ENCODE measurements at places on chromosomes 3 and 15.

DNA sequence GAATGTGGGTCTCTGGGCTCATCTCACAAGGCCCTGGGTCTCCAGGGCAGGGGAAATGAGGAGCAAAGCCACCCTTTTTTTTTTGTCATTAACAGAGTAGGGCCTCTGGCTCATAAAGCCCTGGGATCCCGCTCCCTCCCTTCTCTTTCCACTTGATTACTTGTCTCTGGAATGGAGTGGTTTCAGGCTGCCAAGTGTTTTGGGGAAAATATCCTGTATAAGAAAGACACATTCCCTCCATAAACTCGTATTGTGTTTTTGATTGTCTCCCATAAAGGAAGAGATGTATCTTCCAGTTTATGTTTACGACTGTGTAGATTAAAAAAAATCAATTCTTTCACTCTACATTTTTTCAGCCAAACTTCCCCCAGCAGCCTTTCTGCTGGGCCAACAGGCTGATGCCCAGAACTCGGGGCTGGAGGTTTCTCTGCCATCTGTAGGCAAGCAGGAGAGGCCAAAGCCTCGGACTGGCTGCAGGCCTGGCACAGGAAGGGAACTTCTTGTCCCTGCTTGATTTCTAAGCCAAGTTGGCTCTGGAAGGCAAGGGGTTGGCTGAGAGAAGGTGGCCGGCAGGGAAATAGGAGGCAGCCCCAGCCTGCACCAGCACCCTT lies 49.4 kb upstream of the INSYN1 start:
- no peak for DNase-seq
- H3K27me3 ChIP-seq, result no peaks in the 10 kb centered on the region
- H3K27ac ChIP-seq, result no peak overlapping the region
- H3K4me3 ChIP-seq, result no peak overlapping the region

DNA sequence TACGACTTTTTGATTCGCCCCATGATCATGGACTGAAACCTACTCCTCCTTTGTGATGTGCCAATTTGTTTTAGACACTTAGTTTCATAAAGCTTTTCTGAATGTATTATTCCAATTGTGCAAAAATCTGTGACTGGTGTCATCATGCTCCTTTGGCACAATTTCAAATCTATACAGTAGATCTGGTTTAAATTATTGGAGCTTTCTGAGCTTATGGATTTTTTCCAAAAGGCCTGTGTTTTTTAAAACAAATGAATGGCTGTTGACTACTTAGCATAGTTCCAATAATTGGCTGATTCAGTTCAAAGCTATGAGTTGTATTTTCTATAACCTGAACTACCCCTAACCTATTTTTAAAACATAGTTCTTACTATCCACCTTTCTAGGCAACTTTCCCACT lies 282.7 kb downstream of the CNTN3 start:
- no peak overlapping the region for H3K4me3 ChIP-seq
- no peaks in the 10 kb centered on the region for H3K4me1 ChIP-seq
- no peaks in the 10 kb centered on the region for H3K27me3 ChIP-seq
- H3K27ac ChIP-seq, result no peak overlapping the region

DNA sequence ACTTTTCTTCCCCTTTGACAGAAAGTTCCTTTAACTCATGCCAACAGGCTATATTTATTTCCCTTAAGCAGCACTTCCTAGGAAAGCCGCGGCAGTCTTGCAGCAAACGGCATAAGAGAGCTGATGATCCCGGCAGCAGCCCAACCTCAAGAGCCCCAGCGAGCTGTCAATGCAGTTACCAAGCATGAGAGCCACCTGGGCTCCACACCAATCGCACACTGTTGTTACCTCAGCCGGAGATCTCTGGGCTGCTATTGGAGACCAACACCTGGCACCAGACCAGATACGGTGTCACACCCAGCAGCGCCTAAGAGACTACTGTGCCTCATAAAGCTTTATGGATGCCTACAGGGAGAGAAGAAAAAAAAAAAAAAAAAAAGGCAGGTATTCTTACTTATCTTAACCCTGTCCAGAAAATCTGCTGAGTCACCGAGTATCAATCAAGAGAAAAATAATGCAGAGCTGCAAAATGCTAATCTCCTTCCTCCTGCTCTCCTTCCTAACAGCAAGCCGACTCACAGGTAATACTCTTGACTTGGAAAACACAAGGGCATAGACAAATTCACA lies 11.7 kb downstream of the ABCC5 start:
- H3K27ac ChIP-seq, result no peak overlapping the region
- no peaks in the 10 kb centered on the region for H3K36me3 ChIP-seq
- peak; percentile 11 for DNase-seq
- H3K27me3 ChIP-seq, result no peaks in the 10 kb centered on the region
- peaks cover 5% of the 10 kb centered on the region for H3K4me1 ChIP-seq

GRCh38 chr3:11212784-11213183 lies 58.5 kb downstream of the HRH1 start:
- H3K27ac ChIP-seq, result no peak overlapping the region
- H3K4me1 ChIP-seq, result no peaks in the 10 kb centered on the region
- H3K27me3 ChIP-seq, result peaks cover 2% of the 10 kb centered on the region
- H3K36me3 ChIP-seq, result no peaks in the 10 kb centered on the region

- no peak for DNase-seq
- H3K36me3 ChIP-seq, result no peaks in the 10 kb centered on the region
- H3K27me3 ChIP-seq, result no peaks in the 10 kb centered on the region
- no peak overlapping the region for H3K4me3 ChIP-seq
- no peaks in the 10 kb centered on the region for H3K4me1 ChIP-seq
- no peak overlapping the region for H3K27ac ChIP-seq
Measured at GRCh38 chr3:18121020-18121419, 304.1 kb downstream of the SATB1 start.

DNA sequence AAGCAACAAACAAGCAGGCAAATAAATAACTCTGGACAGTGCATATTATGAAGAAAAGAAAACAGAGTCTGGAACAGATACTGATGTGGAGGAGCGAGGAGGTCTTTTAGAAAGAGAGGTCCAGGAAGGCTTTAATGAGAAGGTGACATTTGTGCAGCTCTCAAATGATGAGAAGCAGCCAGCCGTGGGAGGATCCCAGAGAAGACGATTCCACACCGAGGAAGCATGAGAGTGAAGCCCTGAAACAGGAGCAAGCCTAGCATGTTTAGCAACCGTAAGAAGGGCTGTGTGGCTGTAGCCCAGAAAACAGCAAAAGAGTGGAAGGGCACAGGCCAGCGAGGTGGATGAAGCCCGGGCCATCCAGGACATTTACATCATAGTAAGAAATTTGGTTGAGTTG lies 93.1 kb downstream of the RAD18 start:
- H3K4me3 ChIP-seq, result no peak overlapping the region
- no peak overlapping the region for H3K27ac ChIP-seq
- H3K27me3 ChIP-seq, result no peaks in the 10 kb centered on the region
- H3K36me3 ChIP-seq, result no peaks in the 10 kb centered on the region

DNA sequence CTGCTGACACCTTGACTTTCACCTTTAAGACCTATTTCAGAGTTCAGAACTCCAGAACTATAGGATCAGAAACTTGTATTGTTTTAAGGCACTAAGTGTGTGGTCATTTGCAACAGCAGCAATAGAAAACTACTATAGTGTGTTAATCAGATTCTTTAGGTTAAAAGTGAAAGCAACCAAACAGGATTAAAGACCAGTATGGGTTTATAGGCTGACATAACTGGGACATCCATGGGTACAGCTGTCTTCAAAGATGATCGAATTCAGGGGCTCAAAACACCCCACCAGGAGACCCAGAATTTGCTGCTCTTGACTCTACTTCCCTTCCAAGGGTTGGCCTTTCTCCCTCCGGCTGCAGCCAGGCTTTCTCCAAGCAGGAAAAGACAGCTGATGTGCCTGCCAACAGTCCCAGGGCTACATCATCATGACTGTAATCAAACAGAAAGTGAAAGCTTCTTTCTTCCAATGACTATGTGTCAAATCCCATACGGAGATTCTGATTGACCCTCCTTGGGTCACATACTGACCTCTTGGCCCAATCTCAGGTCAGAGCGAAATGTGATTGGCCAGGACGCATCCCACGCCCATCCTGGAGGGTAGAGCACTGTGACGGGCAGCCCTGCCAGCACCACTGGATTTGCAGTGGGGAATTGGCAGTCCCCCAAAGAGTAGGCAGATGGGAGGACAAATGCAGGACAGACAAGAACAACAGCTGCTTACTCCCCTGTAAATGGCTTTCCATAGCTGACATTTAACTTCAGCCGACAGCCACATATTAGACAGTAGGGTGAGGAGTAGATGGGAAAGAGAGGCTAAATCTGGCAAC lies 51.4 kb upstream of the RNF7 start:
- no peaks in the 10 kb centered on the region for H3K36me3 ChIP-seq
- no peaks in the 10 kb centered on the region for H3K27me3 ChIP-seq
- H3K4me1 ChIP-seq, result peaks cover 13% of the 10 kb centered on the region
- H3K27ac ChIP-seq, result no peak overlapping the region
- no peak for DNase-seq

DNA sequence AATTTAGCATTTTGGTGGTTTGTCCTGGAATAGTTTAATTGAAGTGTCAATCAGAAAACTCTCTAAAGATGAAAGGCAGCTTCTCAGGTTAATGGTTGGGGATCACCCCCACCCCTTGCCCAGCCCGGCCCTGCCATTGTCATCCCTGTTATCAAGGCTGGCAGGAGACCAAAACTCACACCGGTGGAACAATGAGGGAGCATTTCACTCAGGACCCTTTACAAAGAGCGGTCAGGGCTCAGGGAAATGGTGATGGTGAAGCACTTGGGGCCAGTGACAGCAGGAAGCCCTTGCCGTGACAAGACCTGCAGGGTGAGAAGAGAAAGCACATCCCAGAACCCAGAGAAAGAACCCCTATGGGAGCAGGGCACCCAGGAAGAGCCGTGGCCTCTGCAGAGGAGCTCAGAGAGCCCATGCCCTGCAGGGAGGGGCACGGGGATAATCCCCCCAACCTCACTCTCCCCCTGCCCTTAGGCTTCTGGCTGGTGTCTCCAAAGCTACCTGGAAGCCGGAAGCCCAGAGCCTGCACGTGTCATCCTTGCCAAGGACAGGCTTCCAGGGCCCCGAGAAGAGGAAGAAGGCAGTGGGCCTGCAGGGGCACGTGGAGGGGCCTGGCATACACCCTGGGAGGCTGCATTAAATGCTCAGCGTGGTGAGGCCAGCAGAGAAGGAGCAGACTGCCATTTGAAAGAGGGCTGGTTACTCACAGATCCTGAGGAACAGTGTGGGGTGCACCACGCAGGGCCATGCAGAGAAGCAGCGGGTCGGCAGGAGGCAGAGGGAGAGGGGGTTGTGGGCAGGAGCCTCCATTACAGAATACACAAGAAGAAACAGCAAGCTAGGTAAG lies 80.6 kb upstream of the PRR20G start:
- H3K36me3 ChIP-seq, result no peaks in the 10 kb centered on the region
- DNase-seq, result no peak
- H3K4me1 ChIP-seq, result no peaks in the 10 kb centered on the region
- H3K4me3 ChIP-seq, result no peak overlapping the region
- no peaks in the 10 kb centered on the region for H3K27me3 ChIP-seq
- no peak overlapping the region for H3K27ac ChIP-seq

DNA sequence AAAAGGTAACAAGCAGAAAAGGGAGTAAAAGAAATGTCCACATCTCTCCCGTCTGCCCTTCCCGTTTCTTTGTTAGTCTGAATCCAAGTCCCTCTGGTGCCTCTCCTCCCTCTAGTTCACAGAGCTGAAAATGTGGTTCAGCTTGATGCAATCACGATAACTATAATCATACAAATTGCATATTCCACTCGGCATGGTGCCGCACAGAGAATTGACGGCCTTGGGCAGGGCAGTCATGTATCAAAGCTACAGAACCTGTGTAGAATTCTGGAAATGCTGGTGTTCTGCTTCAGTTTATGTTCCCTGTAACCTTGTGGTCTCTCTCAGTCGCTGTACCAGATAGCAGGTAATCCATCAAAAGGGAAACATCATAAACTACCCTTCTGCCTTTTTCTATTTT lies 562.9 kb upstream of the CBLB start:
- no peaks in the 10 kb centered on the region for H3K4me1 ChIP-seq
- no peaks in the 10 kb centered on the region for H3K27me3 ChIP-seq
- no peak overlapping the region for H3K4me3 ChIP-seq
- no peaks in the 10 kb centered on the region for H3K36me3 ChIP-seq

GRCh38 chr3:155870133-155870944 lies at the start of gene GMPS:
TSS of gene GMPS (plus strand) at chr3:155870650. CDS start at chr3:155870871, 221 bp downstream.
- no peaks in the 10 kb centered on the region for H3K36me3 ChIP-seq
- H3K27ac ChIP-seq, result peak within 1 kb of the TSS; percentile 79
- no peaks in the 10 kb centered on the region for H3K27me3 ChIP-seq
- DNase-seq, result peak; percentile 87

Data from CD4-positive, alpha-beta T cell (primary cell).